Progenitor cell of endocrine pancreas (in vitro differentiated cells): ENCODE measurements at places on chromosomes 2 and 18. TPM values are rescaled to one million over a fixed set of nuclear protein-coding genes. Genes with fewer than 3 reads are reported as not detected.

CHRNG gene
- 0.42 TPM in 1 of 2 replicates, not detected in the other for total RNA-seq

SLC5A7 gene
- total RNA-seq, result 0.60 and 1.8 TPM in 2 replicates

TUBB8B gene
- 0.64 and 0.93 TPM in 2 replicates for total RNA-seq

DNA sequence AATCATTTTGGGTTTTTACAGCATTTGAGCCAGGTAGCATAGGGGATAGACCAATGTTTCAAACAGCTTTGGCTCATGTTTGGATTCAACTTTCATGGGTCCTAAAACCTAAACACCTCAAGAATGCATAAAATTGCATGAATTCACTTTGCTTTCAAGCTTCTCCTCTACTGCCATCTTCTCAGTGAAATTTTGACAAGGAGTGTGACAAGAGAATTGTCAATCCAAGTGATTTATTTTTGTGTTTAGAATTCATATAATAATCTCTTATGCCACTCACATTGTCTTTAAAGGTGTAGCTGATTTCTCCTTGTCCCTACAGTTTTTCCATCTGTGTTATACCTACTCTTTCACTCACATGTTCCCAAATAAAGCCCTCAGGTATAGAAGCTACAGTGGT is 264.8 kb upstream of the RND3 start:
- no peak for DNase-seq

GRCh38 chr2:196743165-196743564 is 56.3 kb downstream of the GTF3C3 start:
- DNase-seq, result no peak

DNA sequence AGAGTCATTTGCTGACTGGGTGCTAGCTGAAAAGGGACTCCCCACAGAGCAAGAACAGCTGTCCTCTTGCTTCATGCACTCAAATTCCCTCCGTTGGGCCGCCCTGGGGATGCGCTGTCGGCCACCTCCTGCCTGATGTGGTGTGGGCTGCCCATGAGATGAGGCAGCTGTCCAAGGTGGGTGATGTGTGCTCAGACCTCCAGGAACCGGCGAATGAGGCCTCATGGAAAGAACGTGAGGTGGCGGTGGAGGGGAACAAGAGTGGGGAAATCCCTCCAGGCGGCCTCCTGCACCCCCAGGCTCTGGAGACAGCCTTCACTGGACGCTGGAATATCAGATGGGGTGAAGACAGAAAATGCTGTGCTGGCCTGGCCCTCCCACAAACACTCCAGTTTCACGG is 79.8 kb downstream of the LONRF2 start:
- DNase-seq, result no peak

GRCh38 chr2:113058411-113058994 is 495 bp upstream of the IL36RN start:
- DNase-seq, result no peak
